Daoy (cell line): ENCODE measurements at places on chromosomes 6 and 20. TPM values are rescaled to one million over a fixed set of nuclear protein-coding genes. Genes with fewer than 3 reads are reported as not detected.

DNA sequence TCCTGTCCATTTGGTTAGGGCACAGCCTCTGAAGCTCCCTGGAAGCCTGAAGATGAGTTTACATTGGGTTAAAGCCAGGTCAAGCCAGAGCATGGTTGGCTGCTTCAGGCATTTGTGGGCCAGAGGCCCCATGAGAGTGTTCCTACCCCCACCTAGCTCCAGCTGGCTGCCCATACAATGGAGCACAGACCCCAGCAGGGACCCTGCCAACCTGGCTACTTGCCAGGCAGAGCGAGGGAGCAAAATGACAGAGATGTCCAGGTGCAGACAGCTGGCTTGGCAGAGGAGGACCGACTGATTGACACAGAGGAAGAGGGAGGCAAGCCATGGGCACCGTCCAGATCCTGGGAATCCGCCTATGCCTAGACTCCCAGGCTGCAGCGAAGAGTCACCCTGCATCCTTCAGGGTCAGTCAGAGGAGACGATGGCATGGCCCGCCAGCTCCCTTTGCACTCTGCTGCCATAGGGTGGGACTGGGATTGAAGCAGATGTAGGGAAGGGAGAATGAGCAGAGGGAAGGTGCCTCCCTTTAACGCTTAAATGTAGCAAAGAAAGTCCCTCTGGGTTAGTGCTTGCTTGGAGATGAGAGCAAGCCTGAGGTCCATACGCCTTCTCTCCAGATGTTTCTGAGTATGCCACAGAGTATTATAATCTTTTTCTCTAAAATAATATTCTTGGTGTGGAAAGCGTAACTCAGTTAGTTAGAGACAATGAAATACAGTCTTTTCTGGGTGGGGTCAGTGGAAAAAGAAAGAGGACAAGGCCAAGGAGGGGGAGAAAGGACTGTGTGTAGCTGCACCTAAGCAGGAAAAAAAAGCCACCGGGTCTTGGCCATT is 77.6 kb upstream of the FYN start:
- peak; percentile 36 for DNase-seq

DNA sequence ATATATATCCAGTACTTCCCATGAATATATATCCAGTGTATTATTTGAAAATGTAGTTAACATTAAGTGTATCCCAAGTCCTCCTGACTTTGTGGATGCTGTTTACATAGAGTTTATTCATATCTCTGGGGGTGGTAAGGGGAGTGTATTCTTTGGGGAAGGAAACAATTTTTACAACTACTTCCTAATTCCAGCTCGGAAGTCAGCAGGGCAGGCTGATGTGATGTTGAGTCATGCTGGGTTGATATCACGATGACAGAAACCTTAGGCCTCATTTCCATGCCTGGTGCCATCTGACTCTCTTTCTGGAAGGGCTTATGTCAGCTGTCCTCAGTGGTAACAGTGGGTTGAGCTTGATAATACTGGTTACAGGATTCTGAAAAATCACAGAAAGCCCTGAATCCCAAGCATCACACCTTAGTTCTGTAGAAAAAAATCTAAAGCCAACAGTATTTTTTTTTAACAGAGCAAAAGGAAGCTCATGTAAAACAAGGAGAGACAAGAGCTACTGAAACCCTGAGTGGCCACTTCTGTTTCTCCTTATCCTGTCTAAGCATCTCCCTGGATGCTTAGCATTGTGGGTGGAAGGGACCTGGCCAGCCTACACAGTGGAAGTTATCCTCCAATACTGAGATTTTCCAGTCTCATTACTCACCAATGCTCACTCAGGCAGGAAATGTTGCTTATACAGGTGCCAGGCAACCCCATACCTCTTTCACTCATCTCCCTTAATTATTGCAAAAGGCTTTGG is 75.2 kb upstream of the IYD start:
- peak; percentile 84 for DNase-seq

DNA sequence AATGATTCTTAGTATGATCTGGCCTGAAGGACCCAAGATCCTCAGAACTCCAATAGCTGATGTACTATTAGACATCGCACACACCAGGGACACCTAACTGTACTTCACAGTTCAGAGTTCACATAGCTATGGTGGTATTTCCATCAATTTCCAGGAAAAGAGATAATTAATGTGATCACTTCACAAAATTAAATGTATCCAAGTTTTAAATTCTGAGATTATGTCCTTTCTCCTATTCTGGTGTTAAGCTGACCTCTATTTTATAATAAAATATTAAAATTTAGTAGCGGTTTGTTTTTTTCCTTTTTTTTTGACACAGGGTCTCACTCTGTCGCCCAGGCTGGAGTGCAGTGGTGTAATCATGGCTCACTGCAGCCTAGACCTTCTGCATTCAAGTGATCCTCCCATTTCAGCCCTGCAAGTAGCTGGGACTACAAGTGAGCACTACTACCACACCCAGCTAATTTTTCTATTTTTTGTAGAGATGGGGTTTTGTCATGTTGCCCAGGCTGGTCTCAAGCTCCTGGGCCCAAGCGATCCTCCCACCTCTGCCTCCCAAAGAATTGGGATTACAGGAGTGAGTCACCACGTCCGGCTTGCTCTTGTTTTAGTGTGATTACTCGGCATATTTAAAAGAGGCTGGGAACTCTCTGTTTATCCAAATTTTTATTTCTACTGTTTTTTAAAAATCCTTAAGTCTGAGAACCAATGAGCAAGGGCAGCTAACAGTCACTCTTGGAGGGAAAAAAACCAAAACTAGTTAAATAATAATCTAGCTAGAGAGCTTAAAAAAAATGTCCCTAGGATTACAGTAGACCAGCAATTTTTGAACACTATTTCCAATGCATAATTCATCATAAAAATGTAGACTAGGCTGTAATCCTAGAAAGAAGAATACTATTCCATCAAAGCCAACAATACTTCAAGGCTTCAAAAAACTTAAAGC is 16.0 kb downstream of the KIF13A start:
- DNase-seq, result peak; percentile 86

DNA sequence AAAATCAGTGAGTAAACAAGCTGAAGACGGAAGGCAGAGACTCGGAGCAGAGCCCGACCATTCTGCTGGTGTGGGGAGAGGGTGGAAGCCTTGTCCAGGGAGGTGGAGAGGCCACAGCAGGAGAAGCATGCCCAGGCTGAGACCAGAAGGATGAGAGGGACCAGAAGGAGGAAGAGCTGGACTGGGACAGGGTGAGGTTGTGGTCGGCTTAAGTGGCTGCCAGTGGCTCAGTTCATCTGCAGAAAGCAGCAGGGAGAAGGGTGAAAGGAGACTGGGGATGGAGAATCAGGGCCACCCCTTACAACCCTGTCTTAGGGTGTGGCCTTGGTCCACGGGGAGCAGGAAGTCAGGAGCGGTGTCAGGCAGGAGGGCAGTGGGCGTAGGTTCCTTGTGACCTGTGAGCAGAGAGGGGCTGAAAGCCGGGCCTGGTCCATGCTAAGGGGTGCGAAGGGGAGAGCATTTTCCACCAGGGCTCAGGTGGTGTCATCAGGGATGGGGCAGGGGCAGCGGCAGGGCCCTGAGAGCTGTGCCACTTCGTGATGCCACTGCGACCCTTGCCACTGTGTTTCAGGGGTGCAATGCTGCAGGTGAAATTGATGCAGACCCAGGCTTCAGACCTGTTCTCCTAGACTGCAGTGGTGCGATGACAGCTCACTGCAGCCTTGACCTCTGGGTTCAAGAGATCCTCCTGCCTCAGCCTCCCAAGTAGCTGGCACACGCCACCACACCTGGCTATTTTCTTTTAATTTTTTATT is 81.1 kb downstream of the TTLL2 start:
- DNase-seq, result no peak

- no peak for DNase-seq
Observed at GRCh38 chr6:43220439-43220951, 8.8 kb downstream of the DNPH1 start.

- no peak for DNase-seq
Observed at GRCh38 chr6:3847521-3847920, 1.7 kb upstream of the FAM50B start.

DNA sequence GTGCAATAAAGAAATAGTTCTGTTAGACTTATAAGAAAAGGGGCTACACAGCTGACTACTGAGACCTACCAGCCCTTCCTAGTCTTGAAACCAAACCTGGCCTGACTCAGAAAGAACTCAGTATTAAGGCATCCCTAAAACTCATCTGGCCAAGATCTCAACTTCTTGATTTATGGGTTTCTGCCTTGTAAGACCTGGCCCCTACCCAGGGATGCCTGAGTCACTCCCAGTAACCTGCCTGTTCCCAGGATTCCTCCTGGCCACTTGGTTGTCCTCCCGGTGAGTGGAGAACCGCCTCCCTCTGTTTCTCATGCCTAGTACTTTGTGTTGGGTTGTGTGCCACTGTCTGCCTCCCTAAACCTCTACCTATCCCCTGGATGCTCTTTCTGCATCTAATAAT is 189.4 kb upstream of the PREP start:
- DNase-seq, result peak; percentile 93

DNA sequence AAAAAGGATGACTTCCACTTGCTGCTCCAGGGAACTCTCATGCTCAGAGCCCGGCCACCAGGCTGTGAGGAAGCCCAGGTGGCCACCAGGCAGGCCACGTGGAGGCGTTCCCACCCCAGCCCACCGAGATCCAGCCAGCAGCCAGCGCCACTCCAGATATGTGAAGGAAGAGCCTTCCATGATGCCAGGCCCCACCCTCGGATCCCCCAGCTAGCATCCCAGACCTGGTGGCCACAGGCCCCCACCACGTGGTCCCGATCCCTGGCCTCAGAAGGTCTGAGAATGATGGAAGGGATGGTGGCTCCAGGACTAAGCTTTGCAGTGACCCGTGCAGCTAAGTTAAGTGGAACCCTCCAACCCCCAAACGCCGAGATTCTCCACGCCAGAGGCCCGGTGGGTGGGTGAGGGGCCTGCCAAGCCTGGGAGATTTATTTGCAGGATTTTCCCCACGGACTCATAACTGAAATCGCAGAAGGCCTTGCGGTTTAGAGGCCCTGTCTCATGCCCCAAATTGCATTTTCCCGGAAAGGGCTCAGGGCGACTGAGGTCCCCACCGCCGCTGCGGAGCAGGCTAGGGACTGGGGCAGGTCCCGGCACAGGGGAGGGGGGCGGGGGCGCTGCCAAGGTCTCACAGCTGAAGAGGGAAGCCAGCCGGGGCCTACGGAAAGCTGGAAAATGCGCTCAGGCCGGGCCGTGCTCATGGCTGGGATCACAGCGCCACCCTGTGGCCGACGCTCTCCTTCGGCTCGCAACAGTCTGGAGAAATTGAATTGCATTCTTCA is 31.1 kb upstream of the CST7 start:
- peak; percentile 30 for DNase-seq

The MRPS18B gene
- total RNA-seq, result 93.5 and 102 TPM in 2 replicates

The FOXQ1 gene
- total RNA-seq, result 0.06 and 0.63 TPM in 2 replicates

The BPIFB2 gene
- total RNA-seq, result not detected in 2 replicates
